CD8-positive, alpha-beta memory T cell (primary cell): ENCODE measurements at places on chromosomes 3 and 15. TPM values are rescaled to one million over a fixed set of nuclear protein-coding genes. Genes with fewer than 3 reads are reported as not detected.

GALNT15 gene
- not detected for total RNA-seq

GOLGA6L10 gene
- 1.7 TPM for total RNA-seq

SCN11A gene
- total RNA-seq, result 0.07 TPM

- DNase-seq, result peak; percentile 13
- no peaks in the 10 kb centered on the region for H3K36me3 ChIP-seq
- no peaks in the 10 kb centered on the region for H3K27me3 ChIP-seq
- peak overlapping the region; percentile 48 for H3K27ac ChIP-seq
Measured at GRCh38 chr3:130850044-130850797, 43.7 kb upstream of the ATP2C1 start.

DNA sequence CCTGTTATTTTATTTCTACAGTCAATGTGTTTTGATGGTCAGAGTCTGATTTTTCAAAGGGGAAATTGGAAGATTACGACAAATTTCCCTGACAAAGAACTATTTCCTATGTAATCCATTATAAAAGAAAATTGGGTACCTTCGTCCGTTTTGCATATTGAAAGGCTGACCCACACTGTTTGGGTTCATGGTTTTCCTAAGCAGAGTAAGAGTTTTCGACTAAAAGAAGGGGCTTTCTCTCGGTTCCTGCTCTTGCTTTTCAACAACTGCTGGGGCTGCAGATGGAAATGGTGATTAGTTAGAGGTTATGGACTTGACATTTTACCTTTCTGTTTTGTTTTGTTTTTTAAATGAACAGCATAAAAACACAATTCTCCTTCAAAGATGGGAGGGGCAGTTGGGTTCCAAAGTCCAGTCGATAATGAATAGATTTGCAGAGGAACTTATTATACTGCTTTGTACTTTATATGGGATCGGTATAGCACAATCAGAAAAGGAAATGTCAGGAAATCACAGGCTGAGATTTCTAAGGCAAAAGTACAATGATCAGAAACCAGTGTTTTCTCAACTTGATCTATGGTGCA, 978 bp downstream of the KCNMB2 start:
- H3K27me3 ChIP-seq, result no peaks in the 10 kb centered on the region
- no peaks in the 10 kb centered on the region for H3K4me1 ChIP-seq
- DNase-seq, result no peak
- H3K27ac ChIP-seq, result no peak overlapping the region
- H3K36me3 ChIP-seq, result no peaks in the 10 kb centered on the region

- no peak for DNase-seq
- no peaks in the 10 kb centered on the region for H3K27me3 ChIP-seq
- no peaks in the 10 kb centered on the region for H3K4me1 ChIP-seq
- no peak overlapping the region for H3K27ac ChIP-seq
Measured at GRCh38 chr3:13492048-13492447, 11.9 kb downstream of the HDAC11 start.

DNA sequence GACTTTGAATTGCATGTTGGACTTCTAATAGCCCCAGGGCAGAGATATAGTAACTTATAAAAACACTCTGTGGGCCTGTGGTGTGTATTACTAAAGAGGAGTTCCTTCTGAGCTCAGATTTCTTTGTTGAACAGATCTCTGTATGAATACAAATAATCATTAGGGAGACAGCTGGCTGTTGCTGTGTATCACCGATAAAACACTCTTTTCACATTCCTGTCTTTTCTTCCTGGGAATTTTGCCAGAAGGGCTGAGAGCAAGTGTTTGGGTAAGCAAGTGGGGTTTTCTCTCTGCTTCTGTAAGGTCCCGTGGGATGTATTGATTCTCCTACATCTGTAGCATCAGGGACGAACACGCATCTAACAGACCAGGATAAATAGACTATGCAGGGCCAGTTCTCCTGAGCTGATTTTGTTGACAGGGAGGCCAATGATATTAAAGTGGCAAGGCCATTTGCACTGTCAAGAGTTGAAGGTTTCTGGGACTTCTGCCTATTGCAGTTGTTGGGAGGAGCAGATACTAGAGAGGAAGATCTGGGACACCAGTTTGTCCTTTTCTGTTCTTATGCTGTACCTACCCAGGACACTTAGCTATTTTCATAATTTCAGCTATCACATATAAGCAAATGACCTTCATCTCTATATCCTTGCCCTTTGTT, 225.9 kb upstream of the CD96 start:
- no peak overlapping the region for H3K4me3 ChIP-seq
- H3K36me3 ChIP-seq, result no peaks in the 10 kb centered on the region
- peaks cover 43% of the 10 kb centered on the region for H3K4me1 ChIP-seq
- no peaks in the 10 kb centered on the region for H3K27me3 ChIP-seq
- no peak overlapping the region for H3K27ac ChIP-seq

DNA sequence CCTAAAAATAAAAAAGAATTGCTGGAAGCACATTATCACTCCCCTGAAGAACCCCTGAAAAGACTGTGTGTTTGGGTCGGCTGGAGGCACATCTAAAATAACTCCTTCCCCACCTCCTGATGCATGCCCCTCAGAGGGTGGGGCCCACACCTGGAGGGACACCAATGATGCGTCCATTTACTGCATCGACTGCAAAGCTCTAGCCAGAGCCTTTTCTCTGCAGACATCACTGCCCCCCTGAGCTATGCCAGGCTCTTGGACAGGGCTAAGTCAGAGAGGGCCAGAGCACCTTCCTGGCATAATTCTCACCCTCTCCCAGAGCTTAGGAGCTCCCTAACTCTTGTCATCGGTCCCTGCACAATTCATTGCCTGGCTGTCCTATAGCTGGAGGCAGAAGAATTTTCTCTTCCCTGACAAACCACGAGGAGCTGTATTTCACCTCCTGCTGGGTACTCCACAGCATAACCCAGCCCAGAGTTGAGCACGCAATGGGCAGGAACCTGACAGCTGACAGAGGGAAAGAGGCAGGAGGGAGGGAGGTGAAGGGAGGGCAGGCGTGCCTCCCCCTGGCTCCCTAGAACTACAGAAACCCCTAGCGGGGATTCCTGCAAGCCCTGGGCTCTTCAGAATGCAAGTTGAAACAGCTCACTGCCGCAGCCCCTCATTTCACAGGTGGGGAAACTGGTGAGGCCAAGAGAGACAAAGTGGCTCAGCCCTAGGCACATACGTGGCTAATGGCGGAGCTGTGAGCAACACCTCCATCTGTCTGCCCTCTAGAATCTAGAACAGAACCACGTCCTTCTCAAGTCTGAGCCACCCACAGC, 46.6 kb downstream of the XXYLT1 start:
- no peak for DNase-seq
- no peaks in the 10 kb centered on the region for H3K36me3 ChIP-seq
- no peaks in the 10 kb centered on the region for H3K27me3 ChIP-seq
- no peaks in the 10 kb centered on the region for H3K4me1 ChIP-seq
- no peak overlapping the region for H3K4me3 ChIP-seq
- H3K27ac ChIP-seq, result no peak overlapping the region

- peaks cover 27% of the 10 kb centered on the region for H3K4me1 ChIP-seq
- no peak overlapping the region for H3K27ac ChIP-seq
- no peak overlapping the region for H3K4me3 ChIP-seq
Measured at GRCh38 chr15:85642693-85643066, 152.0 kb downstream of the KLHL25 start.

DNA sequence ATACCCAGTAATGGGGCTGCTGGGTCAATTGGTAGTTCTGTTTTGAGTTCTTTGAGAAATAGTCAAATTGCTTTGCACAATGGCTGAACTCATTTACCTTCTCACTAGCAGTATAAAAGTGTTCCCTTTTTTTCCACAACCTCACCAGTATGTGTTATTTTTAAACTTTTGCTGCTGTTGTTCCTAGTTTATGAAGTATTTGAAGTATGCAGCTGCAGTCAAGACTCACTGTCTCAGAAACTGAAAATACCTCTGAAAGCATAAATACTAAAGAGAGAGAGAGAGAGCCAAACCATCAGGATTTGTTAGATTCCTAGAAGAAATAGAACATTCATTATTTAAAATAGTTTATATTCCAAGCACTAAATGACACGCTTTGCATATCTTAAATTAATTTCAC, 764.2 kb downstream of the NTRK3 start:
- DNase-seq, result no peak
- H3K36me3 ChIP-seq, result no peaks in the 10 kb centered on the region
- H3K4me1 ChIP-seq, result no peaks in the 10 kb centered on the region
- no peak overlapping the region for H3K27ac ChIP-seq
- H3K27me3 ChIP-seq, result no peaks in the 10 kb centered on the region

- H3K27ac ChIP-seq, result no peak overlapping the region
- H3K27me3 ChIP-seq, result no peaks in the 10 kb centered on the region
- H3K36me3 ChIP-seq, result no peaks in the 10 kb centered on the region
- no peak overlapping the region for H3K4me3 ChIP-seq
- no peaks in the 10 kb centered on the region for H3K4me1 ChIP-seq
Measured at GRCh38 chr3:7737263-7737662, 764.4 kb upstream of the LMCD1 start.

DNA sequence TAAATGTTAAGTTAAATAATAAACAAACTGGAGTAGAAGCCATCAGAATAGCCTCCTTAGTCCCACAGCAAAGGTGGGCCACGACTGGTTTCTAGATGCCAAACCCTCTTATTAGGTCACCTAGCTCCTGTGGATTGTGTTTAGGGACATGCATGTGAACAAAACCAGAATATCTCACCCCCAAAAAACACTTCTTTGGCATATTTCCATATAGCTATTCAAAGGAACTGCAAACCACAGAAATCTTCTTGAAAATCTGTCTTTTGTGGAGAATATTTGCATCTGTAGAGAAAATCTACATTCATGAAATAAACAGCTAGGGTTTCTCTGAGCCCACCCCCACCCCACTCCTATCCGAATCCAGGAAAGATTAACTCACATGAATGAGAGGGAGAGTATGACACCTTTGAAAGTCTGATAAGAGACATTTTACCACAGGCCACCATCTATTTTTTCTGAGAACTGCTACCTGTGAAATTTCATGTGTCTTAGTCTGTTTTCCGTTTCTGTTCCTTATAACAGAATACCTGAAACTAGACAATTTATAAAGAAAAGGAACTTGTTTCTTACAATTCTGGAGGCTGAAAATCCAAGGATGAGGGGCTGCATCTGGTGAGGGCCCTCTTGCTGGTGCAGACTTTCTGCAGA, 159.4 kb downstream of the NEK10 start:
- no peak for DNase-seq
- no peak overlapping the region for H3K4me3 ChIP-seq
- H3K27me3 ChIP-seq, result no peaks in the 10 kb centered on the region
- no peaks in the 10 kb centered on the region for H3K4me1 ChIP-seq

- H3K36me3 ChIP-seq, result no peaks in the 10 kb centered on the region
- no peaks in the 10 kb centered on the region for H3K27me3 ChIP-seq
- H3K4me1 ChIP-seq, result no peaks in the 10 kb centered on the region
- peak; percentile 22 for DNase-seq
- H3K27ac ChIP-seq, result no peak overlapping the region
Measured at GRCh38 chr3:52934630-52935530, 37.5 kb upstream of the STIMATE start.

GRCh38 chr3:44136421-44136820, 105.3 kb upstream of the TOPAZ1 start:
- no peak overlapping the region for H3K4me3 ChIP-seq
- no peak for DNase-seq
- no peaks in the 10 kb centered on the region for H3K4me1 ChIP-seq
- no peak overlapping the region for H3K27ac ChIP-seq

DNA sequence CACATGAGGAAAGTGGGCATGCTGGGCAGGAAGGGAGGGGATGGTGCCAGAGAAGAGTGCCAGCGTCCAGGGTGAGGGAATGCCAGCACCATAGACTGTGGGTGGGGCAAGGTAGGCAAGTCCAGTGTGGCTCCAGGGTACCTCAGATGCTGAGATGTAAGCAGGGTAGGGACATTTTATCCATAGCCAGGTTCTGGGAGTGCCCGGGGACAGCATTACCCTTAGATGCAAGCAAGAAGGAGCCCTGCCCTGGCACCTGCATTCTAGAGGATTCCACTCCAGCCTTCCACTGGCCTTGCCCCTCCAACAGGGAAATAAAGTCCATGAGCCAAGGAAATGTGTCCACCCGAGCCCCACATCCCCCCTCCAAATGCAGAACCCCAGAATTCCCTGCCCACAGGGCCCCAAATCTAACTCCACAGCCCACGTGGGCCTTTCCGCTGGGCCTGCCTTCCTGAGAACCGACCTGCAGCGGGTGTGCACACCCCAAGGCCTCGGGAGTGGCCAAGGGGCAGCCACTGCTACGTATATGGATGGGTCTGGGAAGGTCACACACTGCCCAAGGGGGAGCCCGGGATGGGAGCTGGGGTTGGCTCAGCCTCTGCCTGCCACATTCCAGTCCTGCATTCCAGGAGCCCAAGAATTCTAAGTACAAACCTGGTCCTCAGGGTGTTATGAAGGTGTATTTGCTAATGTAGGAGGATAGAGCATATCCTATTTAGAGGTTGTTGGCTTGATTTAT, 20.3 kb upstream of the CYP11A1 start:
- no peak for DNase-seq
- H3K36me3 ChIP-seq, result no peaks in the 10 kb centered on the region
- H3K27ac ChIP-seq, result peak overlapping the region; percentile 81
- H3K27me3 ChIP-seq, result no peaks in the 10 kb centered on the region
- H3K4me1 ChIP-seq, result peaks cover 42% of the 10 kb centered on the region

DNA sequence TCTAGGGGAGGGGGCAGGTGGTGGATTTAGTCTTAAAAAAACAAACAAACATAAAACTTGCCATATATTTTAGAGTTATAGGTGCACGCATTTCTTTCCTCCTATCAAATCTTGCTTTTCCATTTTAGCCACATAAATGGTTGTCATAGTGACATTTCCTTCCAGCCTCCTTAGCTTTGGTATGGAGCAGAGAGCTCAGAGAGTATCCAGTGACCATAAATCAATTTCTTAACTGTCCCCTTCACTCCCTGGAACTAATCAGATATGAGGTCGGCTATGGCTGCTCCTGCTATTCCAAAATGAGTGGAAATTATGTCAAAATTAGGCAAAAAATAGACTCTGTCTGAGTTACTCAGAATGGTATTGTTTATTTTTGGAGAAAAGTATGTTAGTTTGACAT, 164.5 kb downstream of the EBLN2 start:
- DNase-seq, result no peak
- H3K36me3 ChIP-seq, result no peaks in the 10 kb centered on the region
- H3K27ac ChIP-seq, result no peak overlapping the region

DNA sequence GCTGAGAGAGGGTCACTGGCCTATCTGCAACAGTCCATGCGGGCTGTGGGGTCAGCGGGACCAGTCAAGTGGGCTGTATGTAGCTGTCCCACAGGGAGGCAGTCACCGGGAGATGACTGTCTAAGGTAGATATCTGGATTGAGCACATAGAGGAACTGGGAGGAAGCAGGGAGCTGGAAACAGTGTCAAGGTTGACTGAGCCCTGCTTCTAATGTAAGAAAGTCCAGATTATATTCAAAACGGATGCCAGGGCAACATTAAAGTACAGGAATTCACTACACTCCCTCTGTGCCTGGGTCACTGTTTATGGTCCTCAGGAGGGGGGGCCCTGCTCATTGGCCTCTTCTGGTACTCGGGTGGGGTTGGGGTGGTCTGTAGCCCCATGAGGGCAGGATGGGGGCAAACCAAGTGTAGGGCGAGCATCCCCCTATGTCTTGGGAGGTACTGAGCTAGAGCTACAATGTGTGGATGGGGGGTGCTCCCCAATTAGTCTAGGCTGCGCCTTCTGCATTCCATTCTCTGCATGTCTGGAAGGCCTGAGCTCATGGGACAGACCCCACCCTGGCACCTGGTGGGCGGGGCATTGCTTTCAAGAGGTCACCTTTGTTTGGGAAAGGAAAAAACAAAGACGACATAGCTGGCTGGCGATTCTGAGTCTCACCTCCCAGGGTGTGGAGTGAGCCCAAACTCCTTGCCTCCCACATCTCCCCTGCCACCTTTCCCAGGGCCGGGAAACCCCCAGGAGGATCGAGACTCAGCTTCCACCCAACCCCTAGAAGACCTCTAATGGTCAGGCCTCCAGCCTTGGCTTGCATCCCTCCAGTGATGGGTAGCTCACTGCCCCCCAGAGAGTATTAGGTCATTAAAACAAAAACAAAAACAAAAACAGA, 45.1 kb upstream of the C15orf39 start:
- H3K27ac ChIP-seq, result no peak overlapping the region
- H3K4me1 ChIP-seq, result no peaks in the 10 kb centered on the region
- H3K27me3 ChIP-seq, result no peaks in the 10 kb centered on the region
- H3K4me3 ChIP-seq, result no peak overlapping the region
- H3K36me3 ChIP-seq, result no peaks in the 10 kb centered on the region
- DNase-seq, result no peak
